ENCODE measurements at places on chromosomes 13 and 19.
A peak's percentile ranks its signal among the peaks of the same experiment; 100 is the strongest.

DNA sequence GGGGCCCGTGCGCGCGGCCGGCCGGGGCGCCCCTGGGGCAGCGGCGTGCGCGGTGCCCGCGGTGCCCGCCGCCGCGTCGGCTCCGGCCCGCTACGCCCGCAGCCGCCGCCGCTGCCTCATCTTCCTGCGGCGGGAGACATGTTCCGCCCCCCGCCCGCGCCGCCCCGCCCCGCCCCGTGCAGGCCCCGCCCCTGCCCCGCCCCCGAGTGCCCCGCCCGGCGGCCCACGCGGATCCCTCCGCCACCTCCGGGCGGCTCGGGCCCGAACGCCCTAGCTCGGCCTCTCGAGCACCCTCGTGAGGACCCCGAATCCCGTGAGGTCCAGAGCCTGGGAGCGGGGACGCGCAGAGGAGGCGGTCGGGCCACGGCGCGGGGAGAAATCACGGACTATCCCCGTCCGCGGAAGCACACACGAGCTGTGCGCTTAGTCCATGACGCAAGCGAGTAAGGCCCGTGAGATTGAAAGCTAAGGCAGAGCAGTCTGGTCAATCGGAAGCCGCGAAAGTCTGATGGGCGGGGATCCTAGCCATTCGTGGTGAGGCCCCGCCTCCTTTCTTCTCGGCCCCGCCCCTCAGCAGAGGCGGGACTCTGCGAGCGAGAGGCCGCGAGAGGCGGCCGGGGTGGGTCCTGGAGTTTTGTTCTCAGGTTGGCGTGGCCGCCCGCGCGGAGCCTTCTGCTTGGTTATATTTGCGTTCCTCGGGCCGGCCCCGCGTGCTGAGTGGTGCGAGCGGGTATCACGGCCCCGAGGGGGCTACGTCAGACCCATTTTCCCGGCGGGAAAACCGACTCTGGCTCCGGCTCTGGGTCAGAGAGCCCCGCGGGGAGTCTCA lies at the start of gene TCF3:
Gene TCF3 (minus strand): TSS at position 145 of the 829 bp plus-strand sequence. CDS start 2,367 bp downstream, outside the sequence.
- peak; percentile 99 for DNase-seq

GRCh38 chr19:53365134-53365898 lies at the start of gene ZNF525:
Gene ZNF525 (plus strand): TSS chr19:53365705. CDS start chr19:53372282, 6,577 bp downstream.
- DNase-seq, result peak; percentile 96

DNA sequence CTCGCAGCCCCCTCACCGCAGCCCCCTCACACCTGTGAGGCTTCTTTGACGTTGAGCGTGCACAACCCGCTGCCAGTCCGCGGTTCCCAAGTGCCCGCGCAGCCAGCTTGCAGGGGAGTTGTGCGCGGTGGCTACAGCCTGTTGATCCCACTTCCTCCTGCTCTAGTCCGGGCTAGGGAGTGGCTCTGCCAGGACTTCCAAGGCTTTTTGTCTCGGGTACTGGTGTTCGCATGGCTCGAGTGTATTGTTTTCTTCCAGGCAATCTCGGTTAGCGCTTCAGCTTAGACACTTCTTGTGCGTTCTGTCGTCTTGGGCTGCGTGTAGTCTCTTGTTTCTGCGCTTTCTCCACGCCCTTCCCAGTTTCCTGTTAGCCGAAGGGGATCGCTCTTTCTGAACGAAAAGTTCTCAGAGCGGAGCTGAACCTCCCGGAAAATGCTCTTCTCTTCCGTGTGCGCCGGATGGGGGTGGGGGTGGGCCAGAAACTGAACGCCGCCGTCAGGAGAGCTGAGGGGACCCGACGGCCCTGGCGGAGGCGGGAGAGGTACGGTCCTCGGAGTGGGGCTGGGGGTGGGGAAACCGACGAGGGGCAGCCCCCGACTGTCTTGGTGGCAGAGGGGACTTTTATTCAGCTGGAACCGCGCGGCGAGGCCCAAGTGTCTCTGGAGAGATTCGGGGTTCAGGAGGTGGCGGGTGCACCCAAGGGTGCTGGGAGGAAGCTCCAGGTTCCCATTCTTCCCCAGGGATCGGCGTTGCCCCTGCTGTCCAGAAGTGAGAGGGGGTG lies 697 bp upstream of the DGKH start:
- DNase-seq, result peak; percentile 51

DNA sequence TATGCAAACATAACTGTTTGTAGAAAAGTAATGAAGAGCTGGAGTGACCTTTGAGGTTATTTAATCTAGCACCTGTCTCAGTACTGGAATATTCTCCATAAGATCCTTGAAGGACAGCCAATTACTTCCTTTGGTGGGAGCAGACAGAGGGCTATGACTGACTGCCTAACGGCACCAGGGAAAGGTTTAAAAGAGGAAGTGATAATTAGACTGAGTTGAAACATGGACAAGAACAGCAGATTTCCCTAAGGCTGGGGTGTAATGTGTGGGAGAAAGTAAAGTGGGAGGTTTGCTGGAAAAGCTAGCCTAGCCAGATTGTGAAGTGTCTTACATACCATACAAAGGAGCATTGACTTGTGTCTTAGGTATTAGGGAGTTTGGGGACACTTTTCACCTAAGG lies 191.3 kb upstream of the PCDH9 start:
- DNase-seq, result no peak

GRCh38 chr19:5948752-5949564 lies 29.0 kb downstream of the RANBP3 start:
- peak; percentile 41 for DNase-seq

DNA sequence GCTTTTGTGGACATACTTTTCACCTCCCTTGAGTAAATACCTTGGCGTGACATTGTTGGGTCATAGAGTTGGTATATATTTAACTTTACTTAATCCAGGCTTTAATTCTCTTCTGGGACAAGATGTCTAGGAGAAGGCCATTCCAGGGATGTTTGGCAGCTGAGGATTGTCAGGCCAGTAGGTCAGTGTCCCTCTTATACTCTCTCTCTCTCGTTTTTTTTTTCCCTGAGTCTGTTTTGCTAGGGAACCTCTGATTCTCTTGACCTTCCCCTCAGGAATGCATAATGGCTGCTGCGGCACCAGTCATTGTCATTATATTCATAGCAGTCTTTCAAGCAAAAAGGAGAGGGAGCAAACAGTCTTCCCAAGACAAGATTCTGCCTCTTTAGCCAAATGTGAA lies 48.8 kb downstream of the BICRA start:
- no peak for DNase-seq

- DNase-seq, result no peak
These were observed 1277.3 kb downstream of the SLITRK5 start for GRCh38 chr13:88948501-88948900.

- DNase-seq, result no peak
These were observed 41.8 kb downstream of the UGGT2 start for GRCh38 chr13:96011291-96011872.

DNA sequence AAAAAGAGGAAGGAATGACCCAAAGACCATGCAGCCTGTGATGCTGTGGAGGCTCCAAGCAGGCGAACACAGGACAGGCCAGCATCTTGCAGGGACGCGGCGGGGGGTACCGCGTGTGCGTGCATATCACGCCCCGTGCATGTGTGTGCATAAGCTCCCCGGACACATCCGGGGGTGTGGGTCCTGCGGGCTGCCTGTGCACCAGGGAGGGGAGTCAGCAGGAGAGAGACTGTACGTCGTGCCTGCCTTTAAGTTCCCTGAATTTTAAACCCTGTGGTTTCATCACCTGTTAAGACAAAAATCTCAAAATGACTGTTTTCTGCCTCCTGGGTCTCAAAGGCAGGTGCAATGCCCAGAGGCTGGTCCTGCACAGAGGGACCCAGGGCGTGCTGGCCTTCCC lies 16.6 kb downstream of the ADAT3 start:
- DNase-seq, result no peak

DNA sequence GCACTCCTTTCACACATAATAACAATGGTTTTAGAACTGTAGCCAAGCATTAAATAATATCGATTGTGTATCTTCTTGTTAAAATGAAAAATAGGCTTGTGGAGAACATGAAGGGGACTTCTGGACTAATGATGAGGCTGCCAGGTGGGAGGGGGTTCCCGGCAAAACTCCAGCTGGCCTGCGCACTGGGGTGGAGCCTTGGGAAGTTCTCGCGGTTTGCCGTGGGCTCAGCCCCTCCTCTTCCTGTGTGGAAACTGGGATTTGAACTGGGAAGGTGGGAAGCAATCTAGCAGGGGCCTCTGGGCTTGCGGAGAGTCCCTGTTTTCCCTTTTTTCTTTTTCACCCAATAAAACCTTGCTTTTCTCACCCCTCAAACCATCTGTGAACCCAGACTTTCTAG lies 113.7 kb upstream of the SLITRK1 start:
- DNase-seq, result no peak

DNA sequence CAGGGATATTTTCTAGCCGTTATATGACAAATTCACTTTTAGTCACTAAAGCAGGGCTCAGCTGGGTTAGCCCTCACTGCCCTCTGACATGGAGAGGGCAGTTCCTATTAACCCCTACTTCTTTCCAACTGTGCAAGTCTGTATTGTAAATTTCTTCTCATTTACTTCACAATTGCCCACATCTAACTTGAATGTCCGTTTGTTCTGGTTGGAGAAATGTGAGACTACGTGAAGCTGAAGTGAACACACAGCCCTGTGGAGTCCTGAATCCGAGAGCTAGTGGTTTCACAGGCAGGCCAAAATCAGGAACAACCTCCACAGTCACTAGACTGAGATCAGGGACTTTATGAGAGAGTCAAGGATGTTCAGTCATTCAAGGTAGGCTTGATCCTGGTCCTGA lies 4.4 kb upstream of the MYO16 start:
- DNase-seq, result no peak

- no peak for DNase-seq
These were observed 6.6 kb downstream of the STARD13 start for GRCh38 chr13:33278913-33279312.

- no peak for DNase-seq
These were observed 47.2 kb downstream of the TM9SF2 start for GRCh38 chr13:99548448-99548847.

DNA sequence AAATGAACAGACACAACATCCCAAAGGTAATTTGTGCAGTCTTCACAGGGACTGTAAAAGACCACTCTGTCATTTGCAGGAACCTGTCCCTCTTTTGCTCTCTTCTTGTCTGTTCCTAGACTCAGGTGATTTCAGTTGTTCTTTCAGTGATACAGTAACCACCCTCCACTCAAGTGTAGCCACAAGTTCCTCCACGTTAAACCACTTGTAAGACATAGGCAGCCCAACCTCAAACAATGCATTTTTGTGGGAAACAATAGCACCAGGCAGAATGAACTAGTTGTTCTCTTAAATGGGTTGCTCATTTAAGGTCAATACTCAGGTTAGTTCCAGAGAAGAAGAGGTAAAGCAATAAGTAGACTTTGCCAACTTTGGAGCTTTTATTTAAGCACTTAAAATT lies 359.4 kb downstream of the MZT1 start:
- DNase-seq, result no peak

DNA sequence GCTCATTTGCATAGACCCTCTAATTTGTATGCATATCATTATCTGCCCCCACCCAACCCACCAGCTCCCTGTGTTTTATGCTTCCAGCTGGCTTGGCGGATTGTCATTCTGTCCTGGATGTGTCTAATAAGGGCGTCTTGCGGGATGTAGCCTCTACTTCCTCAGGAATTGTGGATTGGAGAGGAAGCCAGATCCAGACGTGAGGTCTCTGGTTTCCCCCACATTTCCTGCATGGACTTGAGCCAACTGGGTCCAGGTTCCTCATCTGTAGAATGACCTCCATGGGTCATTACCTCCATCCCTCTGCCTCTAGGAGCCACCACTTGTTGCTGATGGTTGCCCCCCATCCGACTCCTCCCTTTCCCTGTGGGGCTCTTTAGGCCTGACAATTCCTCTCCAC lies 7.3 kb downstream of the TNFSF14 start:
- no peak for DNase-seq

DNA sequence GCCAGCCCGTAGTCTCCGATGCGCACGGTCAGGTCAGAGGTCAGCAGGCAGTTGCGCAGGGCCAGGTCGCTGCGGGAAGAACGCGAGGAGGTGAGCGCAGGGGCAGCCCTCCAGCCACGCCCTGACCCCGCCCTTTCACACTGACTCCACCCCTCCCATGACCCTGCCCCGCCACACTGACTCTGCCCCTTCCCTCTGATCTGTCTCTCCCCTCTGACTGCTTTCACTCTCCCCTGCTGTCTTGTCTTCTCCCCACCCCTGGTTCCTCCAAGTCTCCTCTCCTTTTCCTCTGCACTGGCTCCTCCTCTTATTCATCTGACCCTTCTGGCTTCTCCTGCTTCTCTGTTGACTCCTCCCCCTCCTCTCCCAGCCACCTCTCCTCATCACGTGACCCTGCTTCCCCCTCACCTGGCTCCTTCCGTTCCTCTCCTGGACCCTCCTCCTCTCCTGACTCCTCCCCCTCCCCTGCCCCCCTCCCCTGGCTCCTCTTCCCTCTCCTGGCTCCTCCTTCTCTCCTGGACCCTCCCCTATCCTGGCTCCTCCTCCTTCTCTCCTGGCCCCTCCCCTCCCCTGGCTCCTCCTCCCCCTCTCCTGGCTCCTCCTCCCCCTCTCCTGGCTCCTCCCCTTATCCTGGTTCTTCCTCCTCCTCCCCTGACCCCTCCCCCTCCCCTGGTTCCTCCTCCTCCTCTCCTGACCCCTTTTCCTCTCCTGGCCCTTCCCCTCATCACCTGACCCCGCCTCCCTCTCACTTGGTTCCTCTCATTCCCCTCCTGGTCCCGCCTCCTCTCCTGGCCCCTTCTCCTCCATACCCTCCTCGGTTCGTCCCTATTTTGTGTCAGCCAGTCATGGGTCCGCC lies 9.9 kb downstream of the LMTK3 start:
- peak; percentile 84 for DNase-seq

DNA sequence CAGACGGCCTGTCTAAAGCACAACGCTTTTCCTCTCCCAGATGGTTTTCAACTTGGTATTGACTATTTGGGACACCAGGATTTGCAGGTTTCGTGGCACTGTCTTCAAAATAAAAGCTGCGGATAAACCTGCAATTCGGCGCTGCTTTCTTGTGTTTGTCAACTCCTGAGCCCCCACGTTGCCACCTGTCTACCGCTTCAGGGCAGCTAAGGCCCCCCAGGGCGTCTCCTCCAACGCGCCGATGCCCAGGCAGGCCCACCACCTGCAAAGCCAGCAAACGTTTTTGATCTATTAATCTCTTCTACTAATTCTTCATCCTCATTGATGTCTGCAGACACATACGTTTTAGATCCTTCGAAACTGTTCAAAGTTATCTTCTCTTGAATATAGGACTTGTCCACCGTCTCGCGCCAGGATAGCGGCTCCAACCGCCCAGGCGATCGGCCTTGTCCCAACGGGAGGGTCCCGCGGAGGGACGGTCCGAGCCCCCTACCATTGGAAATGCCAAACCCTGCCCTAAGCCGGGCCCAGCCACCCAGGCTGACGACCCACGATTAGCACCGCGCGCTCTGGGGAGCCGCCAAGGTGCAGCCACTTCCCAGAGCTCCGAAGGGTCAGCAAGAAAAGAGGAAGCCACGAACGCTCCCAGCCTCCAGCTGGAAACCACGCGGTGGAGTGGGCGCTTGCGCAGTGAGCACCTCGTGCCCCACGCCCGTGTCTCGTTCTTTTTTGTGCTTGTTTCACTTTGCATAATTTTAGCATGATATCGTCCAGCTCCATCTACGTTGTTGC lies 23.4 kb upstream of the VN1R4 start:
- no peak for DNase-seq

All from activated T-cell treated with anti-CD3 and anti-CD28 coated beads, Interleukin-2, amount 50 U/mL, for 48 hours (primary cell).